Fibroblast of skin of abdomen (primary cell): ENCODE measurements at places on chromosomes 5 and 9.

DNA sequence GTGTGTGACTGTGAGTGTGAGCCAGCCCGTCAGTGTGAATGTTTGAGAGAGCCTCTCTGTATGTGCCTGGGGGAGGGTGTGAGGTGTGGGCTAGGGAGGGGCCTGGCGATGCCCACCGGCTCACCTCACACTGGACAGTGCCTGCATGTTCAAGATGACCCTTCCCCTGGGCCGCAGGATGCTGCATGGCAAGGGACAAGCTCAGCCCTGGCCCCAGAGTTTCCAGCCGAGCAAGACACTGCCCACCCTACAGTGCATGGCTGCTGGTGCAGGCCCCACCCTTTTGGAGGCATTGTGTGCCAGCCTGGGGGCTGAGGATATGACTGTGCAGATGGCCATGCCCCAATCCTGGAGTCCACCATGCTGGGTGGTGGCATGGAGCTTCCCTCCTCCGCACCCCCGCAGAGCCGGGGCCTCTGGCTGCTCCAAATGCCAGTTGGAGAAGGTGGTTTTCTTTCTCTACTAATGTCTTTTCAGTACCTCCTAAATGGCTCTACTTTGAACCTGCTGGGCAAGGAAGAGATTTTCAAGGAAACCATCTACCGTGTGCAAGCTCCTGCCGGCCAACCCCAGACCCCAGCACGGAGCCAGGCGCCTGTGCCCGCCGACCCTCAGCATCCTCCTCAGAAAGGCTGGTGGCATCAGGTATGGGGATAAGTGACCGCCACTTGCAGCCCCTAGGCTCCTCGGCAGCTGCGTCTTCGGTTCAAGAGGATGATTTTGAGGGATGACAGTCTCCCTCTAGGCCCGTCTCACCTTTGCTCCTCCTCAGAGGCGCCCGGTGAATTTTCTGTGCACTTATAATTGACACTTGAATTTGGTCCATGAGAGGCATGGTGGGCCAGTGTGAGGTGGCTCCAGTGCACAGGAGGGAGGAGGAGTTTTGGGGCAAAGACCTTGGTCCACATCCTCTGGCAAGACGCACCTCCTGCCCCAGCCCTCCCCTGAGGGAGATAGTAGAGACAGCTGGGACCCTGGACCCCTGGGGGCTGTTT is 27.7 kb downstream of the FGD3 start:
- DNase-seq: no peak

DNA sequence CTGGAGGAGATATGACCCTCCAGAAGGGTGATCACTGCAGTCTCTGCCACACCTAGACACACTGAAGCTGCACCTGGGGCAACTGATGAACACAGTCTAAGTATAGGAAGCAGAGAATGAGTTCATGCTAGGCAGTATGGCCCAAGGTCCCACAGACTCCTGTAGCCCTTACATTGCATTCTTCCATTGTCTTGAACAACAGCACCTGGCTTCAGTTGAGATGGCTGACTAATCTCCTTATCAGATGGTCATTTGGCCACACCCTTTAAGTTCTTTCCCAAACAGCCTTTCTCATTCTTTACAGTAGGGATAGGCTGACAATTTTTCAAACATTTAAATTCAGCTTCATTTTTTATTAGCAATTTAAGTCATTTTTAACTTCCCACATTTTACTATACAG is 23.1 kb downstream of the CENPK start:
- no peak for DNase-seq

DNA sequence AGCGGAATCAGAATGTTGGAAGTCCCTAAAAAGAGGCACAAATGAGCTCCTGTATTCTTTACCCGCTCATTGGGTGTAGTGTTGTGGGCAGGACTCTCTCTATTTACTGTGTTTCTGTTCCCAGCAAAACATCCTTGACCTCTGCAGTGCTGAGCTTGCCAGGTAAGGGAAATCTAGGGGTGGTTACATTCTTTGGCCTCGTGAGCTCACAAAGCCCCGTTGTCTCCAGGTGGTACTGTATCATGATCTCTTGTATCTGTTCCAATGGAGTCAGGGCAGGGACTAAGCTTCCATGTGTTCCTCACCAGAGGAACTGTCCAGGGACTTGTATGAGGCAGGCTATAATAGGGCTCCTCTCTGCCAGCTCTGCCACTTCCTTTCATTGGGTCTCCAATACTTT is 11.8 kb upstream of the IFNA14 start:
- DNase-seq: no peak

GRCh38 chr9:86836266-86836665 is 111.0 kb downstream of the GAS1 start:
- no peak for DNase-seq

DNA sequence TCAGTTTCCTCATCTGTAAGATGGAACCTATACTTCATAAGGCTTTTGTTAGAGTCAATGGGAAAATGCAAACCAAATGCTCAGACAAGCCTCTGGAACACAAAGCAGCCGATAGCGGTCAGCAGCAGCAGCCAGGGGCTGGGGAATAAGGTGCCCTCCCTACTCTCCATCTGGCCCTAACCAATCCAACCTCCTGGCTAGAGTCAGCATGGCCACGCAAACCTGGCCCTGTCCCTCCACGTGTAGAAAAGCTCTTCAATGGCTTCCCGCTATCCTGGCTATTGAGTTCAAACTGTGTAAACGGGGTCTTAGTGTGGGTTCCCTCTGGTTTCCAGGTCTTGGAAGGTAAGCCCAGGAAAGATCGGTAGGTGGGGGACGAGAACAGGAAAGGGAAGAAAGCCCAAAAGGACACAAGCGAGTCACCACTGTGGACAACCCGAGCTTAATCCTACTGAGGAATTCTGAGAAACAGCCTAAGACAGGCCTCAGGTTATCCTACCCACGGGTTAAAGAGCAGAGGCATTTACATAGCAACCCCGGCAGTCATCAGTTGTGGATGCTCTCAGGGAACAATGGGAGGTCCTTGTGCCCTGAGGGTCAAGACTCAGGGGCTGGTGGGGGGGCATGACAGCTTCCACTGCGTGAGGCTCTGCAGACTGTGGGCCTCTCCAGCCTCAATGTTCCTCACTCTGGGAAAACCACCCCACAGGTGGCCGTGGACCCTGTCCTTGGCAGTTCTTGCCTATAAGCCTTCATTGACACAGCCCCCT is 30.9 kb downstream of the FABP6 start:
- no peak for DNase-seq

GRCh38 chr5:151084363-151084762 is 3.5 kb upstream of the TNIP1 start:
- DNase-seq: no peak

DNA sequence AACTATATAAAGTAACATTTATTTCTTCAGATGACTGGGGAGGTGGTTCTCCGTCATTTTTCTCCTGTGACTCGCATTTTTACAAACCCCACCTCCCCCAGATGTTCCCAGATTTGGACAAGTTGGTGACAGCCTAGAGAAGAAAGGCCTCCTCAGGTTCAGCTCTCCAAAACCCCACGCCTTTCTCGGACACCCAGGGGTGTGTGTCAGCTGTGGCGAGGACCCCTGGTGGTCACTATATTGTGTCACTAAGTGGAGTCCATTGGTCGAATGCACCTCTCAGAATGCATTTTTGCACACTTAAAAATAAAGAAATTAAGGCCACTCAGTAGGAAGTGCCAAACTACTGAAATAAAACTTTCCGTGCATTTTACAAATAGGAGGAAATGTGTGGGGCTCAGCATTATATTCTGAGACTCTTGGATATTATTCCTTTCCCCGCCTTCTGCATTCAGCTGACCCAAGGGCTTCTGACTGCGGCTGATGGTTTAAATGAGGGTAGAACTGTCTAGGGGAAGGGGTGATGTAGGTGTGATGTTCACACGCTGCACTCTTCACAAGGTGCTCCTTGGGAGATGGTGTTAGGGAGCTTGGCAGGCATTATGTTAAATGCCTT is 47.6 kb downstream of the ACO1 start:
- peak; percentile 53 for DNase-seq
